B cell (primary cell): ENCODE measurements at places on chromosomes 12 and 14. TPM values are rescaled to one million over a fixed set of nuclear protein-coding genes. Genes with fewer than 3 reads are reported as not detected.
A peak's percentile ranks its signal among the peaks of the same experiment; 100 is the strongest.

DNA sequence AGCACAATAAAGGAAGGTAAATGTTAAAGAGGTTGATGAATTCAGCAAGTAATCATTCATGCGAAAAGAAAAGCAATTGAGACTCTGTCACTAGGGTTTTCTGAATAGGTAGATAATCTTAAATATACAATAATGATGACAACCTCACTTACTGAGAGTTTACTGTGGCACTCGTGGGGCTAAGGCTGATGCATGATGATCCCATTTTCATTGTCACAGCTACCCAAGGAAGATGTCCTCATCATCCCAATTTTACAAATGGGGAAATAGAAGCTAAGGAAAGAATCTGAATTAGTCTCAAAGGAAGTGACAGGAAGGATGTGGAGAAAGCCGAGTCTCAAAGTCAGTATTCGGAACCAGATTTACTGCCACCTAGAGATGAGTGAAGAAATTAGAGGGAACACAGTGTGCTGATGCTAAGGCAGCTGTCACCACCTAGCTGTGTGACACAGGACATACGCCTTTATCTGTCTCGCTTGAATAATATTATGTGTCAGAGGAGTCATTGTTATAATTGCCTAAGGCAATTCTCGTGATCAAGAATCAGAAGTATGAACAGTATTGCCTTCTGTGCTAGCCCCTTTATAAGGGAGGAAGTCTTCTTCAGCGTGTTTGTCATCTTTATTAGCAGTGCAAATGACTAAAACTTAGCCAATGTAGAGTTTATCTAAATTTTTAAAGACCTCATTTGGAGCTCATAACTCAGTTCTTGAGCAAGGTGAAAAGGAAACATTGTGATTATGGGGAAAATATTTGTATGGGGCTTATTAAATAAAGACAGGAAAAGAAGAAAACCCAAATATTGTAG, 63.2 kb downstream of the ERGIC2 start:
- no peak overlapping the region for H3K4me3 ChIP-seq
- peak; percentile 58 for DNase-seq

- no peaks in the 10 kb centered on the region for H3K4me1 ChIP-seq
- DNase-seq, result peak; percentile 59
- no peaks in the 10 kb centered on the region for H3K27me3 ChIP-seq
- H3K4me3 ChIP-seq, result no peak overlapping the region
- H3K36me3 ChIP-seq, result no peaks in the 10 kb centered on the region
- H3K27ac ChIP-seq, result no peak overlapping the region
Measured at GRCh38 chr12:27652174-27652763, 44.0 kb upstream of the REP15 start.

DNA sequence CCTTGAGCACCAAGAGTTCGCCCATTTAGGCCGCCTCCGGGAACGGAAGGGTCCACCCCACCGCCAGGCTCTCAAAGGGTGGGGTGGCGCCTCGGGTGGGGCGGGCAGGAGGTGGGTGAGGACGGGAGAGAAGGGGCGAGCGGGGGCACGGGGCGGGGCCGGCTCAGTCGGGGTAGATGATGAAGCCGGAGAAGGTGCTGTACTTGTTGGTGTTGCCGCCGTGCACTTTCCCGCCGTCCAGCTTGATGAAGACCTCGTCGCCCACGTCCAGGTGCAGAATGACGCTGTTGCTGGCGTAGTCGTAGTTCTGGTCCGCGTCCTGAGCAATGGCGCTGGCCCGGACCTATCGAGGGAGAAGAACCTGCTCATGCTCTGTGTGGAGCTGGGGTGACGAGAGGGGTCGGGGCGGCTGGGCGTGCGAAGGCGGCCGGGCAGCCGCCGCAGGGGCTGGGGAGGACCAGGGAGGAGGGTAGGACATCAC, 4.1 kb downstream of the C1QL4 start:
- no peak overlapping the region for H3K27ac ChIP-seq
- no peaks in the 10 kb centered on the region for H3K27me3 ChIP-seq
- peaks cover 36% of the 10 kb centered on the region for H3K4me1 ChIP-seq
- peak; percentile 42 for DNase-seq
- no peak overlapping the region for H3K4me3 ChIP-seq

The P2RX2 gene
- not detected in 2 replicates for total RNA-seq

DNA sequence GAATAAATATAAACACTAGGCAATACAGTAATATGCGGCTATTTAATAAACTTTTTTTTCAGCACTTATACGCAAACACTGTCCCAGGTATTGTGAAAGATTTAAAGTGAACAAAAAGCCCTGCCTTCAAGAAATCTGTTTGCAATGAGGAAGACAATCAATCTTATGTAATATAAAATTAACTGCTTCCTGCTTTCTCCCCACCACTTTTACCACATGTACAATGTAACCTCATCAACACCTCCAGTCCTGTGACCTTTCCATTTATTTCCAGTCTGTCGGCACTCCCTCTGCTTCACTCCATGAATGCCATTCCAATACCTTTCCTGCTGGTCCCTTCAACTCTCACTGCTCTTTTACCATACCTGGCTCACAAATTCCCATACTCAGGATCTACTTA, 10.5 kb downstream of the SNX6 start:
- DNase-seq, result no peak
- no peaks in the 10 kb centered on the region for H3K27me3 ChIP-seq
- no peaks in the 10 kb centered on the region for H3K4me1 ChIP-seq

The GPR132 gene
- total RNA-seq, result 54.5 and 63.2 TPM in 2 replicates

The CPNE6 gene
- total RNA-seq, result not detected in 2 replicates

The DAO gene
- total RNA-seq, result not detected in 2 replicates

The PMCH gene
- not detected in 2 replicates for total RNA-seq

- H3K27ac ChIP-seq, result peak overlapping the region; percentile 52
- no peaks in the 10 kb centered on the region for H3K36me3 ChIP-seq
- H3K4me3 ChIP-seq, result no peak overlapping the region
- no peaks in the 10 kb centered on the region for H3K27me3 ChIP-seq
Measured at GRCh38 chr12:68481181-68481941, 129.3 kb upstream of the RAP1B start.

DNA sequence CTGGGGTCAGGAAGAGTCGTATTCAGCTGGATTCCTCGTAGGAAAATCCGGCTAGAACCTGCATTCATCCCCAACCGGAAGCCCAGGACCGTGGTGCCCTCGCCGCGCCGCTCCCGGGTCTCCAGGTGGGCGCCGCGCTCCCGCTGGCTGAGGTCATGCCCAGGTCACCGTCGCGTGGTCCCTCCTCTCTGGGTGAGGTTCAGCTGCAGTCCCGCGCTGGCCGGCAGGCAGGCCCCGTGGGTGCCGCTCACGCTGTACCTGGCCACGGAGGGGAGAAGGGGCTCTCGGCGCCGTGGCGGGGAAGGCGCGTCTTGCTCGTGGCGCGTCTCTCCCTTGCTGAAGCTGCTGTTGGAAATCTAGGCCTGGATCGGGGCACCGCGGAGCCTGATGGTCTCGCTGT, 44.5 kb downstream of the LRTM2 start:
- H3K36me3 ChIP-seq, result no peaks in the 10 kb centered on the region
- H3K27ac ChIP-seq, result no peak overlapping the region
- H3K4me1 ChIP-seq, result no peaks in the 10 kb centered on the region
- H3K27me3 ChIP-seq, result no peaks in the 10 kb centered on the region
- no peak for DNase-seq
